A673 (cell line): ENCODE measurements at places on chromosomes 3 and 15. TPM values are rescaled to one million over a fixed set of nuclear protein-coding genes. Genes with fewer than 3 reads are reported as not detected.

Gene LAMB2
- total RNA-seq: 45.9 and 57.3 TPM in 2 replicates

GRCh38 chr3:52517796-52518722, 15.6 kb downstream of the NT5DC2 start:
- DNase-seq: no peak
- no peak overlapping the region for H3K4me3 ChIP-seq
- H3K36me3 ChIP-seq: no peaks in the 10 kb centered on the region
- no peaks in the 10 kb centered on the region for H3K4me1 ChIP-seq
- H3K27me3 ChIP-seq: no peaks in the 10 kb centered on the region
- H3K27ac ChIP-seq: no peak overlapping the region

- DNase-seq: no peak
- H3K27ac ChIP-seq: no peak overlapping the region
- no peaks in the 10 kb centered on the region for H3K36me3 ChIP-seq
- no peaks in the 10 kb centered on the region for H3K27me3 ChIP-seq
Measured at GRCh38 chr15:89823836-89824606, 9.4 kb upstream of the ANPEP start.

- no peak for DNase-seq
- peaks cover 17% of the 10 kb centered on the region for H3K36me3 ChIP-seq
- H3K4me1 ChIP-seq: peaks cover 24% of the 10 kb centered on the region
- no peak overlapping the region for H3K27ac ChIP-seq
- no peaks in the 10 kb centered on the region for H3K27me3 ChIP-seq
Measured at GRCh38 chr3:48599077-48599501, 4.0 kb upstream of the COL7A1 start.

Gene ARGFX
- total RNA-seq: not detected in 2 replicates

Gene FOXB1
- total RNA-seq: not detected in 2 replicates

DNA sequence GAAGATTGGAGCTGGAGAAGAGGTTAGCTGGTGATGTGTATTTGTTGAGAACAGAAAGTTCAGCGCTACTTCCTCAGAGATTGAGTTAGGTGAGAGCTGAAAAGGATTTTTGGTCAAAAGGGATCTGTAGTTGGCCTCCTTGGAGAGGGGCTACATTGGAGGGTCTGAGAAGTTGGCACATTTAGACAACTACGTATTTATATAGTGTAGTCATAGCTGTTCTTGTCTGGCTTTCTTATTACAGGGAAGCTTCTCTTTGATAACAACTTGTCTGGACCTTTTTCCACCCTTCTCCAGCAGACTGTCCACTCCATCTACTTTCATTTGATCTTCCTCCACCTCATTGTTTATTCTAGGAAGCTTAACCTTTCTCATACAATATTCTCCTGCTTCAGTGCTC, 43.7 kb downstream of the KAT2B start:
- H3K27ac ChIP-seq: no peak overlapping the region
- no peaks in the 10 kb centered on the region for H3K4me1 ChIP-seq
- no peak overlapping the region for H3K4me3 ChIP-seq
- H3K36me3 ChIP-seq: no peaks in the 10 kb centered on the region
